ENCODE measurements at places on chromosomes 13 and 19. TPM values are rescaled to one million over a fixed set of nuclear protein-coding genes. Genes with fewer than 3 reads are reported as not detected.

The ZNF844 gene
- 8.5 TPM for polyA plus RNA-seq

DNA sequence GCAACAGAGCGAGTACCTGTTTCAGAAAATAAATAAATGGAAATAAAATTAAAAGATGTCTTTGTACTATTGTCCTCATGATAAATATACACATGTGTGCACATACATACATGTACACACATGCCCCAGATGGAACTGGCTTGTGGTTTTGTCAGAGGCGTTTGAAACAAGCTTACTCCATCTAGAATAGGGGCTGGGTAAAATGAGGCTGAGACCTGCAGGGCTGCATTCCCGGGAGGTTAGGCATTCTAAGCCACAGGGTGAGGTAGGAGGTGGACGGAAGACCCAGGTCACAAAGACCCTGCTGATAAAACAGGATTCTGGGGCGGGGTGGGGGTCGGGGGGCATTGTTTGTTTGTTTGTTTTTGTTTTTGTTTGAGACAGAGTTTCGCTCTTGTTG is 8.1 kb upstream of the SIN3B start:
- no peak for DNase-seq

- no peak for DNase-seq
Observed at GRCh38 chr19:29587518-29587986, 18.5 kb upstream of the POP4 start.

The DCT gene
- polyA plus RNA-seq: 9.1 TPM

The ADGRE1 gene
- 0.15 TPM for polyA plus RNA-seq

The ZNF573 gene
- polyA plus RNA-seq: 7.7 TPM
